Stimulated activated CD4-positive, alpha-beta T cell treated with anti-CD3 and anti-CD28 coated beads, Interleukin-4, amount 100 ng/mL, for 48 hours (primary cell): ENCODE measurements at places on chromosomes 12 and 14.

DNA sequence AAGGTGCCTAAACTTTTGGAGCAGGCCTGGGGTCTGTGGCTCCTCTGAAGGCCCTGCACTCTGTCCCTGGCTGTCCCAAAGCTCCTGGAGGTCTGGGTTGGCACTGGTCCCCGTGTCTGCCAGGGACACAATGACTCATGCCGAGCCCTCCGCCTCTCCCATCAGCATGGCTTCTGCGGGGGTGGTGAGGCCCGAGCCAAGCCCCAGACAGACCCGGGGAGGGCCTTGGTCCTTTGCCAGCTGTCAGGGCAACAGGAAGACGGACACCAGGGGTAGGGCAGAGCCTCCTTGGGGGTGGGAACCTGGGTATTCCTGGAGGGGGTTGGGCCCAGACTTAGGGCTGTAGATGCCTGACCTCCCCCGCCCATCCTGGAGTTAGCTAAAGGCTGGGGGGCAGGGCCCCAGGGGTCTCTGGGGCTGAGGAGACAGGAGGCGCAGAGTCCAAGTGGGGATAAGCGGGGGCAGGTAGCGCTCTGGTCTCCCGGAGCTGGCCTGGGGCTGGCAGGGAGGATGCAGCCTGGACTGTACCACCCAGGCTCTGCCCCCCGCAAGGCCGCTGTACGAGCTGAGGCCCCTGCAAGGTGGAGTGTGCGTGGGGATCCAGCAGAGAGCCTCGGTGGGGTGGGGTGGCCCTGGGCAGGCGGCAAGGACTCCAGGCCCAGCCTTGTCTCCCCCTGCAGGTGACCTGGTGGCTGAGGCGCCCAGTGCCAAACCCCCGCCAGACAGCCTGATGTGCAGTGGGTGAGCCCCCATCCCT is 16.4 kb upstream of the PUS1 start:
- no peak for DNase-seq

DNA sequence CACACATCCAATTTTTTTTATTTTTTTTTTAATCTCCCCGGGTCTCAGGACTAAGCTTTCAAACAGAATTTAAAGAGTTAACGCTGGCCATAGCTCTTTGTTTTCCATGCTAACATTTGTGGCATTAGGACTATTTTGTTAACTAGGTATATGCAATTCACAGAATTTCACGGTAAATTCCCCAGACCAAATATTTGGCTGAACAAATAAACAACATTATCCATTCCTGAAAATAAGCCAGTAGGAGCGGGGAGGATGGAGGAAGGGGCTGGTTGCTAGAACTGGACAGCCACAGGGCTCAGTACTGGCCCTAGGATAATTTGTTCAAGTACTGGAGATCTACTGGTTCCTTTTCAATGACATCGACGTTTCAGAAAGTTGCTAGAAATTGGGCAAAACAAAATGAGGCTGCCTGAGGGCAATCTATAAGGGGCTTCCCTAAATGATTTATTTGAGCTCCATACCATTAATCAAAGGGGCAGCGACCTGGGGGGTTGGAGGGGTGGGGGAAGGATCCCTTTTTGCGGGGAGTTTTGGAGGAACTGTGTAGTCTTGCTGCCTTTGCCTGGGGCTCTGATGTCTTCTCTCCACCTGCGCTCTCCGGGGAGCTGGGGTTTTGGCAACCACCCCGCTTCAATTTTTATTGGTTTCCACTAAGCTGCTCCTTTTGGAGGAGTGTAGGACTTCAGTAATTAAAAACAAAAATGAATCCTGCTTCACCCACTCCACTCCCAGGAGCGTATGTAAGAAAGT is 9.0 kb downstream of the BMP4 start:
- DNase-seq: no peak

DNA sequence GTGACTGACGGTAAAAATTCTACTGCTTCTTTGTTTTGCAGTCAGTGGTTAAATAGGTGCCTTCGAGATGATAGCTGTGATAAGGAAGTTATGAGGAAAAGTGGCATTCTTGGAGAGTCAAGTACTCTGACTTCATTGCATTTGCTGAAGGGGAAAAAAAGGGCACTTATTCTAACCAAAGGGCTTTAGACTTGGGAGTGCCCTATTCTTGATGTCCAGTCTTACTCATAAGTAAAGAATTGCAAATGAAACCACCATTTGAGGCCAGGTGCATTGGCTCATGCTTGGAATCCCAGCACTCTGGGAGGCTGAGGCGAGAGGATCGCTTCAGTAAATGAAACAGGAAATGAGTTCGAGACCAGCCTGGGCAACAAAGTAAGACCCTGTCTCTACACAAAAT is 40.3 kb downstream of the BRAP start:
- DNase-seq: no peak

DNA sequence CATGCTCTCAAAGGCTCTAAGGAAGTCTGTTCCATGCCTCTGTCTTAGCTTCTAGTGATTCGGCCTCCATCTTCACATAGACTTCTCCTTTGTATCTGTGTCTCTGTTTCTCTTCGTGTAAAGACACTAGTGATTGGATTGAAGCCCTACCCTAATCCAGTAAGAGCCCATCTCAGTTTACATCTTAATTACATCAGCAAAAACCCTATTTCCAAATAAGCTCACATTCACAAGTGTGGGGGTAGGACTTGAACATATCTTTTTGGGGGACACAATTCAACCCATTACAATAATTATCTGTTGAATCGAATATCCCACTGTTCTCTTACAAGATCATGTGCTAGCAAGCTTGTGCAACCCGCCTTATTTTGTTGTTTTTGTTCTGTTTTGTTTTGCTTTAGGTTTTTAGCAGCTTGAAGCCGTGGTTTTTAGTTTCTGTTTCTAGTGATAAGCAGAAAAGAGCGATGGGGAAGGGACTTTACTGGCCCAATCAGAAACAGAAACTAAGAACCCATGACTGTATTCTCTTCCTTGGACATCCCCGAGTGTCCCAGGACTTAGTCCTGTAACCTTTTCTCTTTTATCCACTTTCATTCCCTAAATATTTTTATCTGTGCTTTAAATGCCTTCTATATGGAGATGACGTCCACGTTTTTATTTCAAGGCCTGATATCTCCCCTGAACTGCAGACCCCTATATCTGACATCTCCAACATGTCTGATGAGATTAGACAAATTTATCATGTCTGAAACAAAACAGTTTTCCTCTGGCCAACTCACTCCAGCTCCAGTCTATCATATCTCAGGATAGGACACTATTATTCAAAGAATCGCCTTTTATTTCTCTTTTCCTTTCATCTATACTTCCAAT is 353.0 kb downstream of the CCDC91 start:
- DNase-seq: no peak

DNA sequence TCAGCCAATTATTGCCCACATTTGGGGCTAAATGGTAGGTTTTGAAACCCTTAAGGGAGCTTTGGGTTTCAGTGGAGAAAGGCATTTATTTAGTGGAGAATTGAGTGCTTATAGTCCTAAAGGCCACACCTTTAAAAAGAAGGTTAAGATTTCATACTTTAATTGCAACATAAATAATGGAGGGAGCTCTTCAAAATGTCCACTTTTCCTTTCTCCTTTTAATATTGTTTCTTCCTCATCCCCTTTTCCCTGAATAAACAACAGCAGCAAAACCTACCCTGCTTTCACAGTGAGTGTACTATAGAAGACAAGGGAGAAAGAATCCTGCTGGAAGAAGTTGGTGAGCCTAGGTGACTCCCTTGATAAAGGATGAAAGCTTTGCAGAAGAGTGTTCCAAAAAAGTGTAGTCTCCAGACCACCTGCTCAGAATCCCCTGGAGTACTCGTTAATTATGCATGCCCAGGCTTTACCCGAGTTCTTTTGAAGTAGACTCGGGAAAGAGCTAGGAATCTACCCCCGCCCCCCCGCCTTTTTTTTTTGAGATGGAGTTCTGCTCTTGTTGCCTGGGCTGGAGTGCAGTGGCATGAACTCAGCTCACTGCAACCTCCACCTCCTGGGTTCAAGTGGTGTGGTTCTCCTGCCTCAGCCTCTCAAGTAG is 11.5 kb upstream of the EID3 start:
- no peak for DNase-seq

GRCh38 chr12:21543151-21543550 is 17.1 kb downstream of the SPX start:
- no peak for DNase-seq

DNA sequence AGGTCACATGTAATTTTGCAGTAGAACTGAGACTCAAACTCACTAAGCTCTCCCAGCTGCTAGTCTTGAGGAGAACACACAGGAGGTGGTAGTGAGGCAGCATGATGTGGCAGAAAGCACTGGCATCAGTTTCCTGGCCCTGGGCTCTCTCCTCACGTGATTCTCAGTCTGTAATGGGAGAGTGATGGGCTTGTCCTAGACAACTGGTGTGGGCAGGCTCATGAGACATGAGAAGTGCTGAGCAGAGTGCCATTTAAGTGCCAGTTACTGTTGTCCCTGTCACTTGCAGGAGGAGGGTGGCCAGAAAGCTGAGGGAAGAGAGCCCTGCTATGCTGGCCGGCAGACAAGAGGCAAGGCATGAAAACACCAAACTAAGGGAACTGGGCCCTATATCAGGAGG is 48.5 kb upstream of the OVCH1 start:
- DNase-seq: no peak

GRCh38 chr14:104352493-104353220 is 214.3 kb downstream of the KIF26A start:
- no peak for DNase-seq
